ENCODE measurements at places on chromosomes 3 and 15.

DNA sequence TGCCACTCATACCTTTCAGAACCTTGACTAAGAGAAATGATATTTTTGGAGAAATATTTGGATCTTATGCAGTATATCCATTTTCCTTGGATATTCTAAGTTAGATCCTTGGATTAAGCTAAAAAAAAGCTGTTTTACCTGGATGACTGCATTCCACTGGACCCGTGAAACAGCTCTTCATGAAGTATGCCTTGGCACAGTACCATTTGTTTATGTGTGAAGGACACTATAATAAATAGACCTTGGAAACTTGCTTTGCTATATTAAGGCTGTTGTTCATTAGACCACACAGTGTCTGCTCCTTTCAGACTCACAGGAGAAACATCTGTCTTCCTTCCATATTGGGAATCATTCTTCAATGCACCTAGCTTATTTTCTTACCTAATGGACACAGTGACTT is 651.0 kb upstream of the TGFBR2 start:
- no peak for DNase-seq

GRCh38 chr3:171563298-171563697 is 103.1 kb upstream of the TNIK start:
- DNase-seq = no peak

DNA sequence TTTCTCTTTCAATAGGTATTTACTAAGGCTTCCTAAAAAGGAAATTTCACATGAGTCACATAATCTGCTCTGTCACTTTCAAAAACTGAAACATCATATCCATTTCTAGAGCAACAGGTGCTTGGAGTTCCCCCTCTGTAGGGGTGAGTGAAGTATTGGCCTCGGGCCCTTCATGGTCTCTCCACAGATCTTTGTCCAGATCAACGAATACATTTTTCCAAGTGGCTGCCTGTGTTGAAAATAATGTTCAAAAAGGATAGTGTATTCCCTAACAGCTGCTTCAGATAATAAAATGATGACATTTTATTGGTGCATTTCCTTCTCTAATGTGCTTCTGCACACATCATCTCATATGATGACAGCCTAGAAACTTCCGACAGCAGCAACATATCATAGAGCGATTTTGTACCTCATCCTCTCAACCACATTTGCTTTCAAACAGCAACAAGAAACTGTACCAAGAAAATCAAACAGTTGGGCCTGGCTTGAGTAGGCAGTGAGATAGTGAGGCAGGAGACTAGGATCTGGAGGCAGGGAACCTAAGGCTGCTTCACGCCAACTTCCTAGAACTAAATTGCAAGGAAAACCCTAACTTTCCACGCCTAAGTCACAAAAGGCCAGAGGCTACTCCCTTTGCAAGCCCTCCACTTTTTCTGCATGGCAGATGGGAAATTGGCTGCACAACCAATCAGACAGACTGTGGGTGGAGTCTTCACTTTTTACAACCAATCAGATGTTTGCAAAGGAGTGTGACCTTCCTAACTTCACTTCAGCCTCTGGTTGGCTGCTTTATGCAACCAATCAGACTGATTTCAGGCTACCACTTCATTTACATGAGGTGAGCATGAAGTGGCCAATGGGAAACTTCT is 340.2 kb downstream of the LRRC3B start:
- DNase-seq = no peak

DNA sequence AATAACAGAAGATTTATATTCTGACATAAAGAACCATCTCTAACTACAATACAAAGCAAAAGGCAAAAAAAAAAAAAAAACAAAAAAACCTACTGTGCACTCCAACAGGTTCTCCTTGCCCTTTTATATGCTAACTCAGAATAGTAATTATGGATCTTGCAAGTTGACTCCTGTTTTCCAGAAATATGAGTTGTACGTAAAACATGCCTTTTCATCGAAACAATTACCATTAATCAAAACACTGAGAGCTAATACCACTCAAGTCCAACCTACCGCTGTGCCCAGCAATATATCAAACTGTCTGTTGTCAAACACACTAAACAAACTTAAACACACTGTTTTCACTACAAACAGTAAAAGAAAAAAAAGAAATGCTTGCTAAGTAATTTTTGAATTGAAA is 389.8 kb downstream of the TBC1D5 start:
- DNase-seq = no peak

DNA sequence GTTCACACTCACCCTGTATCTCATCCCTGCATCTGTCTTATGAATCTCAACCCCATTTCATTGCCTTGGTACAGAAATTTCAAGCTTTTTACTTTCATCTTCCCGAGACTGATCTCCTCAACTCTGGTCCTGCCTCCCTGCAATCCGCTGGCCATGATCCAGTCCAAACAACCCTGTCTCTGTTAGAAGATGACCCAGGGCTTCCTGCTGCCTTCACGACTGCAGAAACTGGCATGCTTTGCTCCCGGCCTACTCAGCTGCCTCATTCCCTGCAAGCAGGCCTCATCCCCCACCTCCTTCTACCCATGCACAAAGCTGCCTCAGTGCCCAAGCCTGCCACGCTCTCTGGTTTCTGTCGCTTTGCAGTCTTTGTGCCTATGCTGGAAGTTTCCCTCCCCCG is 12.4 kb downstream of the HES1 start:
- DNase-seq = no peak

GRCh38 chr15:49855917-49856637 is 235.2 kb downstream of the DTWD1 start:
- DNase-seq = no peak
